ENCODE measurements at places on chromosomes 7 and 10.

DNA sequence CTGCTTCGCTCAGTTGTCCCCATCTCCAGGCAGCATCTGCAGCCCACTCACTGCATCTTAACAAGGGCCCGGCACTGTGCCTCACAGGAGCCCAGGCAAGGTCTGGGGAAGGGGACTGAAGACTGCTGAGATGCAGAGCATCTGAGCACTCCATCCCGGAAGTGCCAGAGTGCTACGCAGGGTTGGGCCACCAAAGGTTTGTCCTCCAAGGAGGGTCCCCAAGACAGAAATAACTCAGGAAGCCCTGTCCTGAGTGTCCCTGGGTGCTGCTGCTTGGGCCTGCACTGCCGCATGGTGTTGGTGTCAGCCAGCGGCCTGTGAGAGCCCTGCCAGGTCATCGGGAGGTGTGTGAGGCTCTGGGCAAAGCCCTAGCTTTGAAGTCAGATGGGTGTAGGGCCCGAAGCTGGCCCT is 288.2 kb upstream of the ZMIZ1 start:
- no peak for DNase-seq

GRCh38 chr10:3935141-3935540 is 150.1 kb upstream of the KLF6 start:
- no peak for DNase-seq

- DNase-seq = no peak
Measured at GRCh38 chr10:79144351-79145173, 75.8 kb downstream of the ZMIZ1 start.

GRCh38 chr7:5591278-5591874 is 167.7 kb upstream of the TNRC18 start:
- DNase-seq = peak; percentile 68

GRCh38 chr7:108135446-108136190 is 5.5 kb upstream of the LAMB4 start:
- no peak for DNase-seq

GRCh38 chr7:44608916-44609648 is 2.7 kb downstream of the OGDH start:
- DNase-seq = no peak

DNA sequence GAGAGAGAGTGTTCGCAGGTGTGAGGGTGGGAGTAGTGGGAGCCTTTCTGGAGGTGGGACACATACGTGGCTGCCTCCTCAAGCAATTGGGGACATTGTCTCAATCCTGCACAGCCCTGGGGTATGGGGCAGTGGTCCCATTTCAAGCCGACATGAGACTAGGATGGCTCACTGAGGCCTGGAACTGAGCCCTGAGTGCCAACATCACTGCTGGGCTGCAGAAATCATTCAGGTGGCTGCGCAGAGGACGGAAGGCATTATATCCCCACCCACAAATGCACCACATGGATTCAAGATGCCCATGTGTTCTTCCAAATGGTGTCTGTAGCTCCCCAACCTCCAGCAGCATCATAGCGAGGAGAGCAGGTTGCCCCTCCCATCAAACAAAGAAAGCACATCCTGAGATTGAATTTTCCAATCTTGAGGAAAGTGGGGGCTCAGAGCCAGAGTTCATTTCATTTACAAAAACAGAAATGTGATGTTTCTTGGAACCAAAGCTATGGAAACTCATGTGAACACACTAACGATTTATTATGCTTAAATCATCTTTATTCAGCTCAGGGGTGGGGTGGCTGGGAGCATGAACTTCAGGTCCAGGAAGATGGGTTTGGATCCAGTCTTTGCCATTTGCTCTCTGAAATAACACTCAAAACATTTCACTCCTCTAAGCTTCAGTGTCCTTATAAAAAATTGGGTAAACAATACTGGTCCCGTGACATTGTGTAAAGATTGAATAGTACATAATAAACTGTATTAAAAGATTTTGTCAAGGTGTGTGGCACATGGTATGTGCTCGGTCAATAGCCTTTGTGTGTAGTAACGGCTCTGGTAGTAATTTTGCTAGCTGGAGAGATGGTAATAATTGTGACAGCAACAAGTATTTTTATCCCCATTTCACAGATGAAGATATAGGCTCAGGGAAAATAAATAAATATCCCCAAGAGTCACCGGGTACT is 4.6 kb downstream of the SFTPA2 start:
- no peak for DNase-seq

DNA sequence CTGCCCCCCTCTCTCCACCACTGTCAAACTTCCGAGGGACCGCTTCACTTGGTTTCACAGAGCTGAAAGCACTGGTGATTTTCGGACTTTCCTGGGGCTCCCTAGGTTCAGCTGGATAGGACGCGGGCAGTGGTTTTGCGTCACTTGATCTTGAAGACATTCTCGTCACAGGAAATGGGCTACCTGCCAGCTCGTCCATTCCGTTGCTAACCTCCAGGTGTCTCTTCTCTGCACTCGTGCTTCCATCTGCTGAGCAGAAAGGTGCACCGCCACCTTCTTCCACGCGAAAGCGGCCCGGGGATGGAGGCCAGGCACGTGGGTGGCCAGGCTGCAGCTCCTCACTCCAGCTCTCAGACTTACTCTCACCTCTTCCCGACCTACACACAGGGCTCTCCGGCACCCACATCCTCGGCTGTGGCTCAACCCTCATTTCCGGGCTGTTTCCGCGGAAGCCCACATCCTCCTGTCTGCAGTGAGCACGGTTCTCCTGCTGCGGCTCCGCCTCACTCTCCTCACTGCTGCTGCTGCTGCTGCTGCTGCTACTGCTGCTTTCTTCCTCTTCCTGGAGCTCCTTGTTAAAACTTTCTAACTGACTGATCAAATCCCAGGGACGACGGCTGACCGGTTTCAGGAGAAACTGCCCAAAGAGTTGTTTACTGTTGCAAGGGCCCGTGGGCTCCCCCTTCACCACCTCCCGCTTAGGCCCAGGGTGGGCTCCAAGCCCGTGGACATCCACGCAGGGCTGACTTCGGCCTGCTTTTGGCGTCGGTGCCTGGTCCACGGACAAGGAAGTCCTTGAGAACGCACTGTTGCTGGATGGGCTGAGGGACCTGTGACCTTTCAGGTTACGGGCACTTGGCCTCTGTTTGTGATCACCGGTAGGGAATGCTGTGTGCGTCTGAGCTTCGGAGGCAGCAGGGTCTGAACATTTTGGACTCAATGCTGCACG is 32.1 kb downstream of the JCAD start:
- peak; percentile 88 for DNase-seq

GRCh38 chr10:357201-357950 is 222.1 kb downstream of the ZMYND11 start:
- no peak for DNase-seq

- no peak for DNase-seq
Measured at GRCh38 chr7:44769376-44769775, 20.7 kb downstream of the ZMIZ2 start.

GRCh38 chr7:19121977-19122588 is 4.6 kb upstream of the TWIST1 start:
- DNase-seq = peak; percentile 64

GRCh38 chr10:47048526-47048905 is 137.3 kb downstream of the PTPN20 start:
- DNase-seq = no peak

DNA sequence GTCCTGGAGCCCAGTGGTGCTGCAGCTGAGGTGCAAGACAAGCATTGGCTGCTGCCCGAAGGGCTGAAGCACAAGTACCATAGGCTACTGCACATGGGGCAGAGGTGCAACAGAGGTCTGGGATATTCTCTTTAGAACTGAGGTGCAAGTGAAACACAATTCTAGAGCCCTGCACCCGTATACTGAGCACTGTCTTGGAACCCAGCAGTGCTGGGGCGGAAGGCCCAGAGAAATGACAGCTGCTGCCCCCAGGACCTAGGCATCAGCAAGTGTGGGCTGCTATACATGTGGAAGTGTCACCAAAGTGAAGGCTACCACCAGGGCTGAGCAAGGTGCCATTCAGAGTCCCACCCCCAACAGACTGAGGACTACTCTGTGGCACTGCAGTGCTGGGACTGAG is 393.6 kb upstream of the STEAP1 start:
- no peak for DNase-seq

GRCh38 chr10:99612167-99612831 is 7.9 kb downstream of the SLC25A28 start:
- peak; percentile 73 for DNase-seq

GRCh38 chr7:47433564-47433895 is 148.4 kb downstream of the TNS3 start:
- no peak for DNase-seq

DNA sequence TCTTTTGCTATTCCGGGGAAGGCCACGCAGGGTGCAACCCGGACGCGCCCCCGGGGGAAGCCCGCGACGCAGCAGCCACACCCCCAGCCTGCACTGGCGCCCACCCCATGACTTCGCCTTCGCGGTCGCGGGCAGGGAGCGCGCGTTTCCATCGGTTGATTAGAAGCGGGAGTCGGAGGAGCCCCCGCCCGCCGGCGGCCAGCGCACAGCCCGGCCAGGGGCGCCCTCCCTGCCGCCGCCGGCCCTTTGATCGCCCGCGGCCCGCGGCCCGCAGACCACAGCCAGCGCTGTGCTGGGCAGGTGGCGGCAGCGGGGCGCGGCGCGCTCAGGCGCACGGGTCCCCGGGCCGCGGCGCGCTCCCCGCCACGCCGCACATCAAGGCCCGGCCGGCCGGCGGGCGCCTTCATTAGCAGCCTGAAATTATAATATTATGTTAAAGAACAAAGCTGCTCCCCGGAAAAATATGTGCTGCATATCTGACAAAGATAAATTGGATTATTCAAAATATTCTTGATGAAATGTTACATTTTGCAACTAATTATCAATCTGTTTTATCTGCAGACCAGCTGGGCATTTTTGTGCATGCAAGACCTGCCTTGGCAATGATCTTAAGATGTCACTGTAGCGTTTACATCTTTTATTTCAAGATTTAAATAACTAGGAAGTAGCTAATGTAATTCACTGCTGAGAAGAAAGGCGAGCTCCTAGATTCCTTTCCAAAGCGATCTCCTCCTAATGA is 160.7 kb upstream of the MKI67 start:
- no peak for DNase-seq

- DNase-seq = no peak
Measured at GRCh38 chr10:77795426-77796055, 131.0 kb downstream of the DLG5 start.

GRCh38 chr7:40499718-40500117 is 364.9 kb downstream of the SUGCT start:
- DNase-seq = no peak

GRCh38 chr7:113015034-113015645 is 71.5 kb downstream of the GPR85 start:
- peak; percentile 53 for DNase-seq

- no peak for DNase-seq
Measured at GRCh38 chr7:32169228-32169627, 99.0 kb upstream of the PDE1C start.

DNA sequence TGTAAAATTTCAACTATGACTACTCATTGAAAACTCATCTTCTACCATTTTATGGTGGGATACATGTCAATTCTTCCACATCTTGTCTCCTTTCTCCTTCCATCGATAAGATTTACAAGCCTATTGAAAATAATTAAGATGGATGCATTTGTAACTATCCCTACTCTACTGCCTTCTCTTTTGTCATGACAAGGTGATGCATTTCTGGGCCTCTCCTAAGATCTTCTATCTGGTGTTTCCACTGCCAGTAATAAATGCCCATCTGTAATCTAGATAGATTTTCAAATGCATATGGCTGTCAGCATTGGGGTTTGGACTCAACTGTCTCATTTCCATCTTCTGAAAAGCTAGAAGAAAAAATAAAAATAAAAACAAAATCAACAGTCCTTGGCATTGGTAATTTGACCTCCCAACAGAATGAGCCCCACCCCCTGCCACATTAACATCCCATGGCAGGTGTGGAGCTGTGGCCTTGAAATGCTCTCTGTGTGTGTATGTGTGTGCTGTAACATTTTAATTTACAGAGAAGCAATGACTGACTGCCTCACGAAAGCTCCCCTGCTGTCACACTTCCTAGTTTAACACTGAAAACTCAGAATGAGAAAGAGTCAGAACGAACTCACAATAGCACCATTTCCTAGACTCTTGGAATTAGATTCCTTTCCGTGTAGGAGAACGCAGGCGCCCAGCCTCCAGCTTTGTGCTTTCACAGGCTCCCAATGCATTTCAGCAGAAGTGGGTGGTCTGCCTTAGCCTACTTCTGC is 74.2 kb downstream of the RHOBTB1 start:
- DNase-seq = no peak

DNA sequence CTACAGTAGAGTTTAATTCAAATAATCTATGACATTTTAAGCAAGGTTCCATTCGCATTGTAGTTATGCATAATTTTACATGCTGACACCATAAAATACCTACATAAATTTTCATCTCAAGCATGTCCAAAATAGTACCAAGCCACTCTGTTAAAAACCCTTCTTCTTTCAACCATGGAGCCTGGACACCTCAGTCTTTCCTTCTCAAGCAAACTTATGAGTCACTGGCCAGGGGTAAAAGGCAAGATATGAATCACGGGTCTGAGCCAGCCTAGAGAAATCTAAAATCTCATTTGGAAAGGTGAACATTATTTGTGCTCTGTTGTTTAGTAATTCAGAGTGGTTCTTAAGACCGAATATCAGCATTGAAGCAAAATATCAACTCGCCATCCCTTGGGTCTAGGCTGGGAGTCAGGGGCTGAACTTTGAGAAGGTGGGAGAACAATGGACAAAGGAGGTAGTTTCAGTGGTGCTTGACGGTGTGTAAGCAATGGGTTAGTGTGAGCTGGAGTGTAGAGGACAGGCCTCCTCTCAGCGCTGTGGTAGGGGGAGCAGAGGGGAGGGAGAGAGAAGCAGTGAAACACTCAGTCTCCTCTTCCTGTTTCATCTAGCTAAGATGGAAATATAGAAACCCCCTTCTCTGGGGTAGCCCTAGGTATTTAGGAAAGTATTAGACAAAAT is 19.1 kb upstream of the GPAM start:
- DNase-seq = peak; percentile 67

GRCh38 chr10:76974017-76974691 is 663.5 kb downstream of the KCNMA1 start:
- no peak for DNase-seq

GRCh38 chr10:106777841-106778240 is 386.7 kb downstream of the SORCS1 start:
- DNase-seq = no peak

DNA sequence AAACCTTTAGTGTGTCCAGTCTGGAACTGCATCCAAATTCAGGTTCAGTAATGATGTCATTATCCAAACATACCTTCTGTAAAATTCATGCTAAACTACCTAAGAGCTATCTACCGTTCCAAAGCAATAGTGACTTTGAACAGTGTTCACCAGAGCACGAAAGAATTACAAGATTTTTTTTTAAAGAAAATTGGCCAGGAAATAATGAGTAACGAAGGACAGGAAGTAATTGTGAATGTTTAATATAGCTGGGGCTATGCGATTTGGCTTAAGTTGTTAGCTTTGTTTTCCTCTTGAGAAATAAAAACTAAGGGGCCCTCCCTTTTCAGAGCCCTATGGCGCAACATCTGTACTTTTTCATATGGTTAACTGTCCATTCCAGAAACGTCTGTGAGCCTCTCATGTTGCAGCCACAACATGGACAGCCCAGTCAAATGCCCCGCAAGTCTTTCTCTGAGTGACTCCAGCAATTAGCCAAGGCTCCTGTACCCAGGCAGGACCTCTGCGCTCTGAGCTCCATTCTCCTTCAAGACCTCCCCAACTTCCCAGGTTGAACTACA is 694 bp upstream of the FAS start:
- peak; percentile 93 for DNase-seq

All from MCF 10A (cell line).